ENCODE measurements at places on chromosomes 16 and 17.

- no peak for DNase-seq
These were observed 27.0 kb upstream of the LRRC75A start for GRCh38 chr17:16519021-16519420.

DNA sequence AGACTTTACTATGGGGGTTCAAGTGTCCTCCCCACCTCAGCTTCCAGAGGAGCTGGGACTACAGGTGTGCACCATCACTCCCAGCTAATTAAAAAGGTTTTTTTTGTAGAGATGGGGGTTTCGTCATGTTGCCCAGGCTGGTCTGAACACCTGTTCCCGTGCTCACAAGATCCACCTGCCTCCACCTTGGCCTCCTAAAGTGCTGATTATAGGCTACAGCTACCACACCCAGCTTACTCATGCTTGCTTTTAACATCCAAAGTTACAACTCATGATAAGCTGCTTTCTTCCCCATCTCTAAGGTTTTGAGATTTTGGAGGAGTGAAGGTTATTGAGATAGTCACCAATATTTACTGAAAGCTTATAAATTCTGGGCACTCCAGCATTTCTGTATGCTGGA lies 2.6 kb downstream of the NUP88 start:
- DNase-seq, result no peak

DNA sequence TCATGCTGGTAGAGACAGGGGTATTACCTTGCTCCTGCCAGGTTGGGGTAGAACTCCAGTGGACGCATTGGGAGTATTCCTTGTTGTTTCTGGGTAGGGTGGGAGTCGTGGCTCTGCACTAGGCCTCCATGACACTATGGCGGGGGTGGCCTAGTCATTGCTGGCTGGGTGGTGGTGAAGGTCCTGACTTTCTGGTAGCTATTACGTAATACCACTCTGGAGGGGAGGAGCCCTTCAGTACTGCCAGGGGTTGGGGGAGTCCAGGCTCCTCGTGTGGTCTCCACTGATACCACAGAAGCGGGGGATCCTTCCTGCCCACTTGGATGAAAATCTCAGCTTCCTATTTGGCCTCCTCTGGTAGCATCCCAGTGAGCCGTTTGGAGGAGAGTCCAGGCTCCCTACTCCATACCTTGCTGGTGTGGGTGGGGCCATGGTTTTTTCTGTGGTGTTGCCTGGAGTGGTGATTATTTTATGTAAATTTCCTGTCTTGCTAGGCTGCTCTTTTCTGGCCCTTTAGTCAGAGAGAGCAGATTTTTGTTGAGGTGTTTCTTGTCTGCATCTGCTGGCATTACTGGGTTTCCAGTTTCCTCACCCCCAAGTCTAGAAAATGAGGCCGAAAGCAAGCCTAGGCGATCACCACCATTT lies 65.8 kb upstream of the GNG13 start:
- no peak for DNase-seq

GRCh38 chr17:58307468-58308172 lies 21.0 kb downstream of the TSPOAP1 start:
- no peak for DNase-seq

DNA sequence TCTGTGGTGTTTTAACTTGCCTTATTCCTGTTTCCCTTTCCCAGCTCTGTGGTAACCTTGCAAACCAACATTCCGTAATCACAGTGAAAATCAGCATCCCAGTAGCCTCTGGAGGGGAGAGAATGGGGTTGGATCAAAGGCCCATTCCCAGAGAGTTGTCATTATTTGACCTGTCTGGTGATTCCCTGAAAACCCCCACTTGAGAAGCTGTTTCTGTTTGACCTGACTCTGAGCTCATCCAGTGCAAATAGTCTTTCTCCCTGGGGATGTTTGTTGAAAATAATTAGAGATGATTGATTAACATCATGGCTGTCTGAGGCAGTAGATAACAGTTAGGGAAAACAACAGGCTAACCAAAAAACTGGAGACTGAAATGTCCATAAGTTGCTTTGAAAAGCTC lies 3.0 kb downstream of the CACNG1 start:
- DNase-seq, result no peak

- no peak for DNase-seq
These were observed 34.0 kb downstream of the ZNF750 start for GRCh38 chr17:82805823-82806222.
